ENCODE measurements at places on chromosomes 12 and 14. TPM values are rescaled to one million over a fixed set of nuclear protein-coding genes. Genes with fewer than 3 reads are reported as not detected.
A peak's percentile ranks its signal among the peaks of the same experiment; 100 is the strongest.

- no peak for DNase-seq
Observed at GRCh38 chr12:12278899-12279298, 12.1 kb upstream of the LRP6 start.

DNA sequence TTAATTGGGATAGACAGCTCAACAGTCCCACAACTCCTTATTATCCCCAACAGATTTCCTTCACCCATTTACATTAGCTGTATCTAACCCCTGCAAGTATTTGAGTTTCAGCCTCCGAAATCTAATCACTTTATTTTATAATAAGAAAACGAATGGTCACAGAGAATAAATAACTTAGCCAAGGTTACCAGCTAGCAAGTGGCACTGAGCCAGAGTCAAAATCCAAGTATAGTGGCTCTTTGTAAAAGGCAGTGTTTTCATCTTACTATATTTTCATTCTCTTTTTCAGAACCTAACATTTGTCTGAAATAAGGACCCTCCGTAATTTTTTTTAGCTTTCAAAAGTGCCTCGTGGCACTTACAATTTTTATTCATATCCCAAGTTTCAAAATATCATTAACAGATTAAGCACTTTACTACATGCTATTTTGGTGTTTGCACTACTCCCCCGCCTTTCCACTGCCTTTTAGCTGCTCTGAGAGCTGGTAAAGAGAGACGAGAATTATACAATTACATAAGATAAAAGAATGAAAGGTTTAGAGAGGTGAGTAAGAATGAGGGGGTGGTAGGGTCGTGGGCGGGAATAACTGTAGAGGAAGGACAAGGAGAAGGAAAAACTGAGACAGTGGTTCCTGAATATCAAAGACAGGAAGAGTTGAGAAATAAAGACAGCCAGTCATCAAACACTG is 3.7 kb upstream of the USP15 start:
- DNase-seq, result no peak

DNA sequence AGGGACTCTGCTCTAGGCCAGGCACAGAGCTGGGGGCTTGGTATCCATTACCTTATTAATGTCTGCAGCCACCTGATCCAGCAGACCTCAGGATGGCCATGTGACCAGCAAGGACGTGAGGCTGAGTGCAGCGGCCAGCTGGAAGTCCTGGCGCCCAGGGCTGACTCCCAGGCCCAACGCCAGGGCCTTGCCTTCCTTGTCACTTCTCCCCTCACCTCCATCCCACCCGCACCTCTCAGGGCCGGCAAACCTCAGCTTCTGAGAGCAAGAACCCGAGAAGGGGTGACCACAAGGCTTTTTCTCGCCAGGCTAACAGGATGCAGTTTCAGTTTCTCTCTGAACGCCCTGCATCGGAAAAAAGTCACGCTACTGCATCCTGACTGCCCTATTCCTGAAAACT is 15.4 kb downstream of the RAB35 start:
- no peak for DNase-seq

DNA sequence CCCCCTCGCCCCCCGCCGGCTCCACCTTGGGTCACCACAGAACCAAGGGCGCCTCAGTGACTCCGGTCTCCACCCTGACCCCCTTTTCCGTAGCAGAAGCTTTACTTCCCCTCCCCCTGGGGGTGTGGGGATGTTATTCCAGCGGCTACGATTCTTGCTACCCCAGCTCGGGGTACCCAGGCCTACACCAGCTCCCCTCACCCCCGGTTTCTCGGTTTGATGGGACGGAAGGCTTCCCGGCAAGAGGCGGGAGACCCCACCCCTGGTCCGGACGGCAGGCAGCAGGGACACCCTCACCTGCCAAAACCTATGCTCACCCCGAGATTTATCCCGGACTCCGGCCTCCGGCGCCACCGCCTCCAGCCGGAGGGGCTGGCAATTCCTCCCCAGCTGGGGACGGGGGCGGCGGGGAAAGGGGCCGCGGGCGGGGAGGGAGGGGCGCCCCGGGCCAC is 619 bp downstream of the RAB15 start:
- no peak for DNase-seq

GRCh38 chr14:20745571-20746358 is at the start of gene EDDM3A:
Gene EDDM3A, plus strand, starts transcription at chr14:20745887. Its CDS starts 1,694 bp downstream, at chr14:20747581.
- no peak for DNase-seq

GRCh38 chr12:1473418-1473817 is 121.0 kb downstream of the FBXL14 start:
- DNase-seq, result peak; percentile 51

- DNase-seq, result peak; percentile 55
Observed at GRCh38 chr12:14884458-14884878, 1.2 kb downstream of the MGP start.

DNA sequence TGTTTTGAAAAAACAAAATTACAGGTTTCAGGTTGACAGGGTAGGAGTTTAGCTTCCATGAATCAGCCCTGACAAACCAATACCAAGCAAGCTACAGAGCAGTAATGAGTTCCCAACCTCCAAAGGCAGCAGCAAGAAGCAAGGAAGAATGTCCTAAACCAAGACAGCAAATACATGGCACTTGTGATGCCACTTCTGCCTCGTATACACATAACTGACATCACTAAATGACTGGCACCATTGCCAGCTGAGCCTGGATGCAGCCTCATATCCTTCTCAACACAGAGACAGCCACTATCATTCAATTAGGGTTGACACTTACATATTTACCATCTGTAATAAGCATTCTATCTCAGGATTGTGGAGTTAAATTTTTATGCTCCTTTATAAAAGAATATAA is 35.0 kb upstream of the MDM1 start:
- DNase-seq, result no peak

GRCh38 chr12:8849876-8850275 is 27.5 kb downstream of the A2ML1 start:
- DNase-seq, result no peak

- peak; percentile 76 for DNase-seq
Observed at GRCh38 chr12:96985515-96986362, 78.7 kb downstream of the NEDD1 start.

DNA sequence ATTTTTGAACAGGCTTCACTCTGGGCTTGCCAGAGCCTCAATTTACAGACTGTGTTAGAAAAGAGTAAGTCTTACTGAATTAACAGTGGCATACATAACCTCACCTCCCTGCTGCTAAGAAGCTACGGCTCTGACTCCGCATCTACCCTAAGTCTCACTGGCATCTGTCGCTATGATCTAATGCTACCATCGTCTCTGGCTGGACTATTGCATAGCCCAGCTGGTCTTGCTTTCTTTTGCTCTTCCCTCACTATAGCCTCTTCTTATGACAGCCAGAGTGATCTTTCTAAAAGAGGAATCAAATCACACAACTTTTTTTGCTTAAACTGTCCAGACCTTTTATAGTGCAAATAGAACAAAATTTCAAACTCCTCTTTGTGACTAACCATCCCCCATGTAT is 81.1 kb downstream of the SLC24A4 start:
- no peak for DNase-seq

DNA sequence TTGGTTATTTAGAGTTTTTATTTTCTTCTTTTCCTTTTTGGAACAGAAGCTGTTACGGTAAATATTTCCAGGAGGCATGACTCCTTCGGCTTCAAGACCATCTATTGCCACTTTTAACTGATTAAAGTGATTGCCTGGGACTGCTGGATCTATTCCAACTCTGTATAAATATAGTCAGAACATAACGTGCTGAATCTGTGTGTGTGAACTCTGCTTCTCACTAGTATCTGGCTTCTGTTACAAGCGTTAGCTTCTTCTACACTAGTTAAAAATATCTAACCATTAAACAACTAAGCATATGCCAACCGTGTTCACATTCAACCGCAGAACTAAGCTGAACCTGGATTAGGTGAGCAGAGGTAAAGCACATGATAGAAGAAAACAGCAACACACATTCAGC is 49.0 kb downstream of the TMTC1 start:
- no peak for DNase-seq

GRCh38 chr12:12007001-12007712 is 63.6 kb upstream of the BCL2L14 start:
- peak; percentile 36 for DNase-seq

DNA sequence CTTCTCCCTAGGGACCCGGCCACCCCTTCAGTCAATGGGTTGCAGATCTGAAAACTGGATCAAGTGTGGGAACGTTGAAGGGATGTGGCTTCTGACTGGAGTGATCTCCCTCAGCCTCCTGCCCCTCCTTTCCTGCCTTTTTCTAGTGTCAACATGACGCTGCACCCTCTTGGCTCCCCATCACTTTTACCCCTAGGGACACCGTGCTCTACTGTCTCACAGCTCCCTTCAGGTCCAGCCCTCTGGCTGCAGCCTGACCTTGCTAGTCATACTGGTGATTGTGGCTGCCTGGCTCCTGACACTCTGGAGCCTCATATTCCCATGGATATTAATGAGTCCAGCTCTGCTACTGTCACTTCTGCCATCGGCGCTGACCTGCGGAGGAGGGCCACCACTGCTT is 51.5 kb upstream of the RASSF3 start:
- DNase-seq, result no peak

GRCh38 chr12:103912069-103912468 is 18.1 kb upstream of the HSP90B1 start:
- no peak for DNase-seq

DNA sequence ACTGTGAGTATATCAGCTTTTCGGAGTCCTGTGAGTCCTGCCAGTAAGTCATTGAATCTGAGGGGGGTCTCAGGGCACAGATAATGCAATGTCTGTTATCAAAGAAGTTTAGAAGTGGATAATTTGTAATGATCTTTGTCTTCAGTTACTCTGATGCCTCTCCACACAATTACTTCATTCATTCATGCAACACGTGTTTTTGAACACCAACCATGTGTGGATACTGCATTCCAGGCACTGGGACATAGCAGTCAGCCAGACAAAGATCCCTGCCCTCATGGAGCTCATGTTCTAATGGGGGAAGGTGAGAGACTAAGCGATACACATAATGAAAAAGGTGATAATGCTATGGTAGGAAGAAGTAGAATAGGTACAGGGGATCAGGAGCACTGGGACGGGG is 60.8 kb upstream of the SCN8A start:
- no peak for DNase-seq

GRCh38 chr12:85457016-85457415 is 177.0 kb downstream of the ALX1 start:
- DNase-seq, result no peak

GRCh38 chr14:83548061-83548839 is 1981.7 kb upstream of the FLRT2 start:
- DNase-seq, result no peak

DNA sequence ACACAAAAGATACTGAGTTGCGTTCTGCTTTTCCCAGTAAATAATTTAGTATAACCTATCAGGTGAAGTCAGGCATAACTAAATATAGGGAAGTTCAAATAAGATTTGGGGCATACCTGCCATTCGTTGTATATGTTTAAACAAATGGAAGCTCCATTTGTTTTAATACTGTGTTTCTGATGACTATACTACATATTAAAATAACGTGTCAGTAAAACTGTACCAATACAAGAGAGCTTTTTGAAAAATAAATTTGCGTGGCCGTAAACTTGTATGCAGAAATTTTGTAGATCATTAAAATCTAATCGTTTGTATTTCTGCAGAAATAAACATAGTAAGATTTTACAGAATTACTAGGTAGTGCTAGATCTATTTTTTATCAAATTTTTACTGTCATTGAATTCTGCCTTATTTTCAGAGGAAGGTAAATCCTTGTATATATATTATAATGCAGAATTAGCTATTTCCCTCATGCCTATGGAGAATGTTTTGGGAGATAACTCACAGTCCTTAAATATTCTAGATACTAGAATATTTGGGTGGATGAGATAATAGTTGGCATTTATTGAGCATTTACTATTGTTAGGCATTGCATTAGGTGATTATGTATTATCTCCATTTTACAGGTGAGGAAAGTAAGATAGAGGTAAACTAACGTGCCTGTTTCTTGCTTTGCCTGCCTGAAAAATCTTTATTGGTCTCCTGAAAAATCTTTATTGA is 1.5 kb downstream of the SCFD1 start:
- no peak for DNase-seq

- DNase-seq, result no peak
Observed at GRCh38 chr12:124661341-124661740, 93.9 kb upstream of the NCOR2 start.

Gene NTN4
- total RNA-seq, result 0.17 TPM

Gene PLEKHG7
- not detected for total RNA-seq

Gene AKAP6
- 1.00 TPM for total RNA-seq

Gene MFAP5
- not detected for total RNA-seq

Gene ANKS1B
- total RNA-seq, result not detected

Gene ANKRD33
- not detected for total RNA-seq

Gene KRT86
- total RNA-seq, result not detected

Gene AMN
- total RNA-seq, result 2.9 TPM

Gene NOVA1
- 0.39 TPM for total RNA-seq

Gene MANSC1
- not detected for total RNA-seq

Gene TIMM9
- 38.0 TPM for total RNA-seq

Gene RBM19
- 41.7 TPM for total RNA-seq

Gene CISTR
- total RNA-seq, result not detected

Gene SERPINA12
- not detected for total RNA-seq

Gene KRT73
- total RNA-seq, result 0.42 TPM

Gene KLRC1
- total RNA-seq, result 12.1 TPM
